ENCODE measurements at places on chromosomes 4 and X.

GRCh38 chrX:112164420-112164819 is 81.8 kb upstream of the TRPC5 start:
- no peak for DNase-seq

DNA sequence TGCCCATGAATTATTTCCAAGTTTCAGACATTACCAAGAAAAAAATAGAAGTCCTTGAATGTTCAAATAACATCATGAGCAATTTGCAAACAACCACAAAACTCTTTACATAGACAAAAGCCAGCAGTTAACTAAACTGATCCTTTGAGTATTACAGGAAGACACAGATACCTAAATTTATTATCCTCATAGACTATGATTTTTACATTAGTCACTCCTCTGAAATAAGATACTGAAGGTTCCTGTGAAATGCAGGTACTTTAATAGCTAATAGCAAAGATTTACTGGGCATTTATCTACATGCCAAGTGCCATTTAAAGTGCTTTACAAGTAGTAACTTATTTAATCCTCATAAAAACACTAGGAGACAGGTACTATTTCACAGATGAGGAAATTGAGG is 37.7 kb downstream of the GPR82 start:
- DNase-seq: no peak

DNA sequence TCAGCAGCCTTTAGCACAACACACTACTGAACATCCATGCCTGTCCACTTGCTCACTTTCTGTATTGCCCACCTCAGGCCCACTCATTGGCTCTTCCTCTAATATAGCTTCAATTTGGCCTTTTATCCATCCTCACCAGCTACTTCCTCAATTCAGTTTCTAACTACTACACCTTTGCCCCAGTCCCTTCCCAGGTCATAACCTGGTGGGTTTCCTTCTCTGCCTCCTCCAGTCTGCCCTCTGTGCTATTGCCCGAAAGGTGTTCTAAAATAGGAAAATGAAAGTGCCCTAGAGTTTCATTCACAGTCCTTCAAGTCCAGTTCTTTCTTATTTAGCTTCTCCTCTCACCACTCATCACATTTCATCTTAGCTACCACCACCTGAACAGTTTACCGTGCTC is 23.1 kb downstream of the MOSPD2 start:
- no peak for DNase-seq

DNA sequence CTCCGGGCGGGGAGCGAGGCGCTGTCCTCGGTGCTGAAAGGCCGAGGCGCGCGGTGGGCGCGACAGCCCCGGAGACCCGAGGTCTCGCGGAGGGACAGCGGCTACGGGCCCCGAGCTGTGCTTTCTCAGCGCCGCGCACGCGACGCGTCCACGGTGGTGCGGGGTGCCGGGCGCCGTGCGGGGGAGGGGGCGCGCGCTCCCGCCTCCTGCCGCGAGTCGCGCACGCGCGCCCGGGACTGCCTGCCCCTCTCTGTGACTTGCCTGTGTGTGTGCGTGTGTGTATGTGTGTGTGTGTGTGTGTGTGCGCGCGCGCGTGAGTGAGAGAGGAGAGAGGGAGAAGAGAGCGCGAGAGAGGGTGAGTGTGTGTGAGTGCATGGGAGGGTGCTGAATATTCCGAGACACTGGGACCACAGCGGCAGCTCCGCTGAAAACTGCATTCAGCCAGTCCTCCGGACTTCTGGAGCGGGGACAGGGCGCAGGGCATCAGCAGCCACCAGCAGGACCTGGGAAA is at the start of gene GRIA2:
TSS of gene GRIA2 (plus strand) at position 358 of the 511 bp plus-strand sequence. CDS start 315 bp downstream, outside the sequence.
- peak; percentile 62 for DNase-seq

- no peak for DNase-seq
Observed at GRCh38 chr4:78553529-78554060, 2.0 kb downstream of the ANXA3 start.

GRCh38 chr4:14087459-14087858 is 459.9 kb upstream of the BOD1L1 start:
- DNase-seq: no peak

GRCh38 chrX:69120476-69120875 is 44.8 kb downstream of the PJA1 start:
- peak; percentile 22 for DNase-seq

- DNase-seq: no peak
Observed at GRCh38 chr4:145690610-145691009, 10.7 kb downstream of the C4orf51 start.

GRCh38 chr4:112053825-112054350 is 91.4 kb upstream of the FAM241A start:
- DNase-seq: no peak

DNA sequence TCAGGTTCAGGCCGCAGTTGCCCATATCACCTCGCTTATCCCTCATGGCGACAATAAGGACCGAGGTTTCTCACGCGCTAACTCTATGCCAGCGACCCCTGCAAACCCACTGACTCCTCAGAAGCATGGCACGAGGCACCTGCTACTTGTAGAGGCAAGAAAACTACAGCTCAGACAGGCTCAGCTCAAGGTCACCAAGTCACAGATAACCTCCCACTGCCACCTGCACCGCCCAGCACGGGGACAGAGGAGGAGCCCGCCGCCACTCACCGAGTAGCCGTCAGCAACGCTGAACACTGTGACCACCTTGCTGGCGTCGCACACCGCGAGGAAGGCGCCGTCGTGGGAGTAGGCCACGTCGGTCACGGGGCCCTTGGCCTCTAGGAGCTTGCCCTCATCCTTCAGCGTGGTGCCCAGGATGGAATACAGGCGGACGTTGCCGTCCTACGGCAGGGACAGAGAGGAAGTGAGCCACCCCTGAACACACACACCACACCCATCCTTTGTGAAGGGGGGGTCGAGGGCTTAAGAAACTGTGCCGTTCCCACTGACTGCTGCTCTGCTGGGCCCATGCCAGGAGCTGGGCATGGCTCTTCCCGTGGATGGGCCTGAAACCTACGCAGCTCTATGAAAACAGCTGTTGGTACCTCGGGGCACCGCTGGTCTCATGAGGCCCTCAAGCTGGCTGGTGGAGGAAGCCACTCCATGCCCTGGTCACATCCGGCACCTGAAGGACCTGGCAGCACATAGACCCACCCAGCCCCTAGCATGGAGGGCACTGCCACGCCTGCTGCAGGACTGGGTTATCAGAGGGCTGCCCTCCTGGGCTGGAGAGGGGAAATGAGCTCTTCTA is 38.9 kb downstream of the WDR1 start:
- DNase-seq: no peak

- no peak for DNase-seq
Observed at GRCh38 chrX:56397636-56398035, 165.5 kb downstream of the KLF8 start.

- DNase-seq: no peak
Observed at GRCh38 chr4:95092766-95093165, 335.0 kb downstream of the BMPR1B start.

DNA sequence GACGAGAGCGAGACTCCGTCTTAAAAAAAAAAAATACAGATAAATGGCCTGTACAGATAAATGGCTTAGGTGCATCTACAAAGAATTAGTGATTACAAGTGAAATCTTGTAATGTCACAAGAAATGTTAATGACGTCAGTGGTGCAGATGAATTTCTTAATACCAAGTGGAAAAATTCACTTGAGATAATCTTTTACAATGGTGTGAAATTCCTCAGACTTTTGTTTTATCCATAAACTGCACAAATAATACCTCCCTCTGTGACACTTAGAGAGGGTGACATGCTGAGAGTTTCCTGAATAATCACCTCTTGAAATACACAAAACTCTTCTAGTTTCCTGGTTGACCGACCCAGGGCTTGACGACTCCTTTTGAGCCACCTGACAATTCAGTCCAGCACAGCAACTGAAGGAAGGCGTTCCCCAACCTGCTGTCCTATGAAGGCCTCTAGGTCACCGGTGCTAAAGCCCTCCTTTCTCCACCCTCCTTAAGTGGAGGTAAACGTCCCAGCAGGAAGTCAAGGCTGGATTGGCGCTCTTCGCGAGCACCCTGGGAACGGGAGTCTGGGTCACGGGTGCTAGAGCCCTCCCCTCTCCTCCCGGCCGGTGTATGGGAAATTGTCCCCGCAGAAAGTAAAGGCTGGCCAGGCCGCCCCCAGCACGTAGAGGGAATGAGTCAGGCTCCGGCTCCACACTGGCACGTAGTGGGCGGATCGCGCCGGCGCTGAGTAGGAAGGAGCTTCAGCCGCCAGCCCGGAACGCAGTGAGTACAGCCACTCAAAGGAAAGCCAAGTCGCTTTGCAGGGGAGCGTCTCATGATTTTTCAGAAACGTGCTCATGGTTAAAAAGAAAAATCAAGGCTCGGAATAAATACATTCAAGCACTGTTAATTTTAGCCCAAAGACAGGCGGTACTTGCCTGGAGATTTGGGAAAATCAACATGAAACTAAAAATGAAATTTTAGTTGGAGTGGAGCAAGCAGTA is at the start of gene TMEM144:
TSS of gene TMEM144 (plus strand) at position 662 of the 983 bp plus-strand sequence. CDS start 2,182 bp downstream, outside the sequence.
- peak; percentile 98 for DNase-seq

GRCh38 chr4:86569103-86569870 is 24.8 kb upstream of the PTPN13 start:
- no peak for DNase-seq

DNA sequence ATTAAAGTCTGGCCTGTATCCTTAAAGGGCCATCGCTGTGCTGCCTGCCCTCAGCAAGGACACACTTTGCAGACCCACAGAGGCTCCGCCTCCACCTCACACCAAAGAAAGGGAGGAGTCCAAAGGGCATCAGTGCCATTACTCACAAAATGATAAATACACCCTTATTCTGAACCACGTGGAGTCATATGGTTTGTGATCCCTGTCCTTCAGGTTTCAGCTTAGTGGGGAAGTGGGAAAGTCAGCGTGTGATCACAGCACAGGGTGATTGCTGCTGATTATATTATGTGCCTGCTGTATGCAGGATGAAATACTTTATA is 35.9 kb upstream of the MSANTD1 start:
- DNase-seq: no peak

DNA sequence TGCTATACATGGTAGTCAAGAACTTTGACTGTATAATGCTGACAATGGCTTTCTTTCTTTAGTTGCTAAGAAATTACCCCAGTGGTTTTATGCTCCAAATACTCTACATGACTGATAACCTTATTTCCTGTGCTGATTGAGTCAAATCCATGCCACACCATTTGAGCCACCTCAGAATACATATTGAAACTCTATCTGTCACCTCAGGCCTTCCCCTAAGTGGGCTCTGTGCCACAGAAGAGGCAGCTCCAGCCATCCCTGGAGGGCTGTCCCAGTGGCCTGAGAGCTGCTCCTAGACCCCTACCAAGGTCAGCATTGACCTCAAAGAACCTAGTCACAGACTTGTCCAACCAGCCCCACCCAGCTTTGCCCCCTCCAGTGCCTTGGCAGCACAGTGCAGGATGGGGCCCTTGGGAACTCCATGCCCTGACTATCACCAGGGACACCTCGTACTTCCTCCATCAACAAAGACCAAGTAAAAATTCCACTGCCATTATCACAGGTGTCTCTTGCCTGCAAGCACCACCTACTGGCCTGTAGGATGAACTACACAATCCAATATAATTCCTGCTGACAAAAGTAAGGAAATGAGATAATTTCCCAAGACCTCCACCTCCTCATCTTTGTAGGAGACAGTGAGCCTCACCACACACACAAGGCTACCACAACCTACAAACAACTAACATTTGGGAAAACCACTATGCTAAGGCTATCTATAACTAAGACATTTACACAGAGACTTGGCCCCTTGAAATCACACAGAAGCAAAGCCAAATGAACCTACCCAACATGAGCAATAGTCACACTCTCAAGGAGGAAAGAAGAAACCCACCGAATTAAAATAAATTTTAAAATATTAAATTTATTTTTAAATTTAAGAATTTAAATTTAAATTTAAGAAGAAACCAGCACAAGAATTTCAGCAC is 239.9 kb downstream of the NKX6-1 start:
- DNase-seq: peak; percentile 69

DNA sequence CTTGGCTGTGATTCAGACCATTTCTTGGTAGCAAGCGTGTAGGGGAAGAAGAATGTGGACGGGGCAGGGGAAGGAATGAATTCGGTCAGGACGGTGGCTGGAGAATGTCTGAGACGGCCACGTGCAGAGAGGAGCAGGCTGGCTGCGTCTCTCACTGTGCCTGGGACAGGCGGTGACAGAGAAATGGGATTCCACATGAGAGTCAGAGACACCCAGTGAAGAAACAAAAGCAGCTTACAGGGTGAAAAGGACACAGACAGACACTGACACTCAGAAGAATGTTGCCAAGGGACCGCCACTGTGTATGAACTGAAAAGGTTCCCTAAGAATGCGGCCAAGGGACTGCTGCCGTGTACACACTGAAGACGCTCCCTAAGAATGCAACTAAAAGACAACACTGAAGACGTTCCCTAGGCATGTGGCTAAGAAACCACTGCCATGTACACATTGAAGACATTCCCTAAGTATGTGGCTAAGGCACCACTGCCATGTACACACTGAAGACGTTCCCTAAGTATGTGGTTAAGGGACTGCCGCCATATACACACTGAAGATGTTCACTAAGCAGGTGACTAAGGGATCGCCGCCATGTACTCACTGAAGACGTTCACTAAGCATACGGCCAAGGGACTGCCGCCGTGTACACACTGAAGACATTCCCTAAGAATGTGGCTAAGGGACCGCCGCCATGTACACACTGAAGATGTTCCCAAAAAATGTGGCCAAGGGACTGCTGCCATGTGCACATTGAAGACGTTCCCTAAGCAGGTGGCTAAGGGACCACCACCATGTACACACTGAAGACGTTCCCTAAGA is 49.1 kb downstream of the DHRSX start:
- DNase-seq: peak; percentile 37

GRCh38 chr4:79906303-79906702 is 166.7 kb downstream of the ANTXR2 start:
- no peak for DNase-seq

DNA sequence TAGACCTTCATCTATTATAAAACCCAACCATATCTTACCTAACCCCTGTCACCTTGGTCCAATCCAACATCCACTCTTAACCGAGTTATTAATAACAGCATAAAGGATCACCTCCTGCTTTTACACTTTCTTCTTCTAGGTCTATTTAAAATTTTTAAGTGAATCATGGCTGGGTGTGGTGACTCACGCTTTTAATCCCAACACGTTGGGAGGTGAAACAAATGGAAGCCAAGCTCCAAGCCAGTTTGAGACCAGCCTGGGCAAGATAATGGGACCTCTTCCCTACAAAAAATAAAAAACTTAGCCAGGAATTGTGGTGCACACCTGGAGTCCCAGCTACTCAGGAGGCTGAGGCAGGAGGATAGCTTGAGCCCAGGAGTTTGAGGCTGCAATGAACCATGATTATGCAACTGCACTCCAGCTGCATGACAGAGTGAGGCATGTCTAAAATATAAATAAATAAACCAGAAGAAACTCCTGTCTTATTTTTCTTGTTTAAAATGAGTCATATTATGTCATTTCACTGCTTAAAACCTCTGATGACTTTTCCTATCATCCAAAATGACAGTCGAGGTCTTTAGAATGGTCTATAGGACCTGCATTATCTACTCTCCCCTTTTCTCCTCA is 188.4 kb downstream of the GASK1B start:
- no peak for DNase-seq
